Keratinocyte (primary cell): ENCODE measurements at places on chromosomes 16 and 17. TPM values are rescaled to one million over a fixed set of nuclear protein-coding genes. Genes with fewer than 3 reads are reported as not detected.
A peak's percentile ranks its signal among the peaks of the same experiment; 100 is the strongest.

The PRSS36 gene
- polyA plus RNA-seq, result 0.08 to 0.95 TPM (median 0.43 TPM) in 3 replicates

DNA sequence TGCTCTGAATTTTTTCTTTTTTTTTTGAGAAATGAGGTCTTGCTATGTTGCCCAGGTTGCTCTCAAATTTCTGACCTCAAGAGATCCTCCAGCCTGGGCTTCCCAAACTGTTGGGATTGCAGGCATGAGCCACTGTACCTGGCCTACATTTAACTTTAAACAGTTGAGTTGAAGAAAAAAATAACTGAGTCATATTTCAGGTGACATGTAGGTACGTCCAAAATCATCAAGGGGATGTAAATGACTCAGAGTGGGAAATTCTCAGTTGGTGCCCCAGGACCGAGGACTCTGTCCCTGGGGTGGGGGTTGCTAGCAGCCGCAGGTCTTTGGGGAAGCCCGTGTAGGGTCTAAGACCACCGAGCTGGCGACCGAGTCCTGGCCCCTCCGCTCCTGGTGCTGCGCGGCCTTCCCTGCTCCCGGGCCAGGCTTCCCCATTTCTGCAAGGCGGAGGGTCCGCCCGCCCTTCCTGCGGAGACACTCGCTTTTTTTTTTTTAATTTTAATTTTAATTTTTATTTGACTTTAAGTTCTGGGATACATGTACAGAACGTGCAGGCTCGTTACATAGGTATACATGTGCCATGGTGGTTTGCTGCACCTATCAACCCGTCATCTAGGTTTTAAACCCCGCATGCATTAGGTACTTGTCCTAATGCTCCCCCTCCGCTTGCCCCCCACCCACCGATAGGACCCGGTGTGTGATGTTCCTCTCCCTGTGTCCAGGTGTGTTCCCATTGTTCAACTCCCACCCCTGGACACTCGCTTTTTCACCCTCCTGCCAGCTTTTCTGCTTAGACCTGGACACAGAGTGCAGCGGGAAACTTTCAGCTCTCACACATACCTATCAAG is 12.7 kb upstream of the N4BP1 start:
- no peak for DNase-seq

DNA sequence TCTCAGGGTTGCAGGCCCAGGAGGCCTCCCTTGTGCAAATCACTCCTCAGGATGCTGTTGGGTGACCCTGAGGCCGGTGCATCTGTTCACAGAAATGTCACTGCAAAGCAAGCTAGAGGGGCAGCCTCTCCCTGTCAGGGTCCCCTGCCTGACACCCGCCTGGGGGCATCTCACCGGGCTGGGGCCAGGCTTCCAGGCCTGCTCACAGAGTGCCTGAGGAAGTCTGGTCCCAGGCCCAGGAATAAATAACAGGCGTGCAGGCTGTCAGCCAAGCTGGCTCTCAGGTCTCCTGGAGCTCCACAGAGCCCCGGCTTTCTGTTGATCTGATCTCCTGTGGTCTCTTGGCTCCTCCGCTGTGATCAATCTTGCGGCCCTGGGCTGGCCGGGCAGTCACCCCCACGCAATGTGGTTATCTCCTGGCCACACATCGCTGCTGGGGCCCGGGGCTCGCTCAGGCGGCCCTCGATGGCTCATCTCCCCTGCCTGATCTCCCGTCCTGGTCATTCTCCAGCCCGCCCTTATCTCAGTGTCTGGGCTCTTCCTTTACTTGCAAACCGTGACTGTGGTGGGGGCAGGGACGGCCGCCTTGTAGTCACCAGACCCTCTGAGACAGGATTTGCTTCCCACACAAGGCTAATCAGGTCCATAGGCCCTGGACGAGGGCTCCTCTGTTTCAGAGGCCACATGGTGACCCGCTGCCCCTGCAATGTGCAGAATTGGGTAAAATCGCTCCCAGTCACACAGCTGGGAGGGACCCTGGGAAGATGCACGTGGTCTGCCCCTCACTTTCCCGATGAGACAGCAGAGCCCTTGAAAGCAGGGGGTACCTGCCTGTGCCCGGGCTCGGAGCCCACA is 231.2 kb upstream of the GSE1 start:
- DNase-seq, result no peak

- no peak for DNase-seq
Measured at GRCh38 chr17:75240394-75241142, 20.8 kb downstream of the GGA3 start.

GRCh38 chr17:58153046-58153445 is 4.9 kb downstream of the OR4D1 start:
- DNase-seq, result no peak

DNA sequence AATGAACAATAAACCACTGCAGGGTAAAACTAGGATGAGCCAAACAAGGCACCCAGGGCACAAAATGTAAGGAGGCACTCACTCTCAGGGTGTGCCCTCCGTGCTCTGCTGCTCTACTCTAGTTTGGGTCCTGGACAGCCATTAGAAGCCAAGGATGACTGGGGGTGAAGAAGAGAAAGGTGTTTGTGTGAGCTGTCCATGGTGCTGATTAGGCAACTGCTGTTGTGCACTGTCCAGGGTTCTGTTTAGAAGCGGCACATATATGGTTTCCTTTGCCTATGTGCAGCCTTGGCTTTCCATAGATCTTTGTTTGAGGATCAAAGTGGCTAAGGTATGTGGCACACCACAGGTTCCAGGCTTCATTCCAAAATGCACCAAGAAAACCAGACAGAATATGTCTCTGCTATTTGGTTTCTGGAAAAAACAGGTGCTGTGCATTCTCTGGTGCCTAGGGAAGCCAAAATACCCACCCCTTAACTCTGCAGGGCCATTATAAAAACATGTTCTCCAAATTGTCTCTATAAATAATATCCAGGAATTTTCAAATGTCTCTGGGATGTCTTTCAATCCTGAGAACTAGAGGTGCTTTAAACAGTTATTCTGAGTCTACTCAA is 123.5 kb downstream of the CBLN1 start:
- peak; percentile 9 for DNase-seq

GRCh38 chr16:1090620-1091587 is 5.1 kb downstream of the C1QTNF8 start:
- DNase-seq, result no peak

GRCh38 chr16:63289834-63290460 is 1253.7 kb upstream of the CDH8 start:
- DNase-seq, result no peak

- no peak for DNase-seq
Measured at GRCh38 chr16:35795361-35796029, 2336.1 kb downstream of the TP53TG3F start.

DNA sequence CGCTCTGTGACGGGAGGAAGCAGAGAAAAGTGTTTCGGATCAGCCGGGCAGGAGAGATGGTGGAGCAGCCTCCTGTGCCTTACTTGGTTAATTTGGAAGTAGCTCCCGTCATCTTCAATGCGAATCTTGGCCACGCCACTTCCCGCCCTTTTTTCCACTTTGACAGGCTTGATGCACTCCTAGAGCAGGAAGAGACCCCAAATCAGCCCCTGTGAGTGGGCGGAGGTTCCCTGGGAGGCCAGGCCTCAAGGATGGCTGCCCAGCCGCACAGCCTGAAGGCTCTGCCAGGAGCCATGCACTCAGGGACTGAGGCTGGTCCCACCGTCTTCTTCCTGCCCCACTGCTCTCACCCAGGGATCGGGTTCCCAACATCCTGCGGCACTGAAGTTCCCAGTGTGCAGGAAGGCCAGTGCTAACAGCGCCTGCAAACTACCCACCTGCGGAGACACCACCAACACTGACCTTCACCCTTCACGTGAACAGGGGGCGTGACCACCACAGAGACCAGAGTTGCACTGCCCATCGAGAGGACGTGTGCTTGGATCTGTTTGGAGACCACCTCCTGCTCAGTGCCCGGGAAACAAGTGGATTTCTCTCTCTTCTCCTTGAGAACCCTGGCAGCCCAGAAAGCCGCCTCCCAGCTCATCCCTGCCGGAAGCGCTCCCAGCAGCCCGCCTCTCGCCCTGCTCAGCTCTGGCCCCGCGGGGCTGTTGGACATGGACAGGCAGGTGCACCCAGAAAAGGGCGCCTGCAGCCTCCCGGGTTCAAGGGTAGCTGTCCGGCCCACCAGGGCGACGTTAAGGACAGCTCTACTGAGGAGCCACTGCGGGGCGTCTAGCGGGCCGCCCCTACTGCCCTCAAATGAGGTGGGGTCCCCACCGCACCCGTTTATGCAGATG is 988 bp downstream of the CIAO3 start:
- no peak for DNase-seq

- no peak for DNase-seq
Measured at GRCh38 chr17:11641521-11642275, 43.4 kb downstream of the DNAH9 start.
